CD4-positive, alpha-beta T cell (primary cell): ENCODE measurements at places on chromosomes 2 and 18. TPM values are rescaled to one million over a fixed set of nuclear protein-coding genes. Genes with fewer than 3 reads are reported as not detected.

MAIP1 gene
- total RNA-seq = 35.8 TPM

GRCh38 chr2:226352941-226353560, 446.6 kb downstream of the IRS1 start:
- no peaks in the 10 kb centered on the region for H3K4me1 ChIP-seq
- no peak overlapping the region for H3K27ac ChIP-seq
- no peaks in the 10 kb centered on the region for H3K36me3 ChIP-seq

REG3G gene
- not detected for total RNA-seq

DNA sequence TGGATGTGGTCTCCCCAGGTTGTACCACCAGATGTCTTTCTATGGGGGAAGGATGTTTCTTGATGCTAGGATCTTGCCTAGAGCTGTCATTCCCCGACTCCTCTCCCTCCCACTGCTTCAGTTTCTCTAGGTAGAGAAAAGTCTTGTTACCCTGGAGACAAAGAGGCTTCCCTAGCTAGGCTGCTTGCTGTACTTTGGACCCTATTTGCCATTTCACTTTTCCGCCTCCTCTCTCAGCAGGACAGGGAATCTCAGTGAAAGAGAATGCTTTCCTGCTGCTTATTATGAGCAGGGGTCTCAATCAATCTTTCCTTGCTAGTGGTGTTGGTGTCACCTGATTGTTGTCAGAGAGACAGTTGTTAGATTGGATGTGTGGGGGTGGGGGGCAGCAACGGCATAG, 818.8 kb upstream of the GYPC start:
- H3K27me3 ChIP-seq = no peaks in the 10 kb centered on the region
- no peak overlapping the region for H3K27ac ChIP-seq
- no peak for DNase-seq
- no peaks in the 10 kb centered on the region for H3K36me3 ChIP-seq
- no peak overlapping the region for H3K4me3 ChIP-seq
- H3K4me1 ChIP-seq = no peaks in the 10 kb centered on the region

REG1A gene
- total RNA-seq = not detected

TUBB8B gene
- total RNA-seq = not detected

ATP6V1B1 gene
- not detected for total RNA-seq

DNA sequence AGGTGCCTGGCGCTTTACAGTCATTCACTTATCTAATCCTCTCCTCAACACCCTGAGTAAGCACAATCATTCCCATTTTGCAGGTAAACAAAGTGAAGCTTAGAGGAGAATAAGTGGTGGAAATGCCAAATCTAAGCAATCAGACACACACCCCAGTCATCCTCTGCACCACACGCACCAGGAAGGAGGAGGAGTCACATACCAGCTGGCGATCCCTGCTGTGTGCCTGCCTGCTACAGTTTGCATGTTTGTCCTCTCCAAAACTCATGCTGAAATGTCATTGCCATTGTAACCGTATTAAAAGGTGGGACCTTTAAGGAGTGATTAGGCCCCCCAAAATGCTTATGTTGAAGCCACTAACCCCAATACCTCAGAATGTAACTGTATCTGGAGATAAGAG, 93.7 kb downstream of the LOXHD1 start:
- H3K4me1 ChIP-seq = no peaks in the 10 kb centered on the region
- H3K4me3 ChIP-seq = no peak overlapping the region
- H3K36me3 ChIP-seq = no peaks in the 10 kb centered on the region

DNA sequence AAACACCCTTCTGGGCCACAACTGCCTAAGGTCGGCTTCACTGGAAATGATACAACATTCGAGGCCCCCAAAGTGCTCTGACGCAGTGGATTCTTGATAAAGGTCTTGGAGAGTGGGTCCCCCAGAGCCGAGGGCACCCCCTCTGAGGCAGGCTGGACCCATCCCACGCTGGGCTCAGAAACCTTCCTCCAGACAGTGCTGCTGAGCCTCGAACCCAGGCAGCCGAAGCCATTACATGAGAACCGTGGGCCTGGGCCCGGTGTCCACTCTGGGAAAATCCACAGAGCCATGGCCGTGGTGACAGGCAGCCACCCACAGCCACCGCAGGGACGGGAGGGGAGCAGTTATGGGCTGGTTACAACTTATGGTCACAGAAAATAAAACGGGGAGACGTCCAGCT, 81.4 kb upstream of the ID2 start:
- no peaks in the 10 kb centered on the region for H3K27me3 ChIP-seq
- H3K4me3 ChIP-seq = no peak overlapping the region
- no peaks in the 10 kb centered on the region for H3K36me3 ChIP-seq
- DNase-seq = no peak
- H3K27ac ChIP-seq = no peak overlapping the region

DNA sequence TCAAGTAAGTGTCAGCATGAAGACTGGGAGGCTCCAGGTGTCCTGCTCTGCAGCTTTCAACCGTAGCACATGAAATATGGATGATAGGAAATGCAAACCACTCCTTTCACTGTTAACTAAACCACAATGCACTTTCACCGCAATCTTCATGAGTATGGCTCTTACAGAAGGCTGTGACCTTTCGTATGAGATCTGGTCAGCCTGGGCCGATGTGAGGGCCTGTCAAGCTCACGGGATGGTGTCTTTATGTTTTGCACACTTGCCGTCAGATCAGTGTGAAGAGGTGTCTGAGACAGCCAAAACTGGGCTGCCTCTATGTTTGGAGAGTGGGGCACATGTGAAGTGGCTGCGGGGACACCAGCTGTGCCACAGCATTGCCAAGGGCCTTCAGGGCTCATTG, 62.8 kb upstream of the AFF3 start:
- H3K27me3 ChIP-seq = no peaks in the 10 kb centered on the region
- DNase-seq = no peak
- H3K4me1 ChIP-seq = no peaks in the 10 kb centered on the region
- no peaks in the 10 kb centered on the region for H3K36me3 ChIP-seq
- no peak overlapping the region for H3K4me3 ChIP-seq
- H3K27ac ChIP-seq = no peak overlapping the region

ITGB6 gene
- not detected for total RNA-seq

GRCh38 chr18:5772306-5773105, 122.8 kb downstream of the TMEM200C start:
- H3K36me3 ChIP-seq = no peaks in the 10 kb centered on the region
- DNase-seq = no peak

DPP4 gene
- 15.5 TPM for total RNA-seq

DNA sequence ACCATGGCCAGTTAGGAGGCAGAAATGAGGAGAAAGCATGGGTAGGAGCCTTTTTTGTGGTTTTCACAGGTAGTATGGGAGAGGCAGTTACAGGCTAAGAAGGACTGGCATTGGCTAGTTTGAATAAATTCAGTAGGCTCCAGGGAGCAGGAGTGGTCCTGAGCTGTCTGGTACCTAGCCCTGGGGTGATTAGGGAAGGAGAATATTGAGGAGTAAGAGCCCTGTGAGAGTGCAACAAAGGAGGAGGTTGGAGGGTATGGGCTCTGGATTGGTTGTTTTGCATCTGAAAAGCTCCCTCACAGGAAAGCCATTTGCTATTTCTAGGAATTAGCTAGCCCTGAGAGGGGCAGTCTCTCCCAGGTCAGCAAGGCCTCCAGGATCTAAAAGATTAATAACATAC, 13.3 kb upstream of the TCF7L1 start:
- no peak for DNase-seq
- H3K27me3 ChIP-seq = no peaks in the 10 kb centered on the region
- H3K4me3 ChIP-seq = no peak overlapping the region
- no peaks in the 10 kb centered on the region for H3K36me3 ChIP-seq

- H3K4me3 ChIP-seq = no peak overlapping the region
- no peak overlapping the region for H3K27ac ChIP-seq
- no peaks in the 10 kb centered on the region for H3K4me1 ChIP-seq
- no peaks in the 10 kb centered on the region for H3K36me3 ChIP-seq
- no peak for DNase-seq
These were observed 156.9 kb downstream of the PRKCE start for GRCh38 chr2:45808294-45808800.

- H3K36me3 ChIP-seq = no peaks in the 10 kb centered on the region
- DNase-seq = no peak
- no peak overlapping the region for H3K4me3 ChIP-seq
- H3K4me1 ChIP-seq = no peaks in the 10 kb centered on the region
- no peaks in the 10 kb centered on the region for H3K27me3 ChIP-seq
These were observed 508.1 kb downstream of the ADCYAP1 start for GRCh38 chr18:1412655-1413322.

GRCh38 chr2:149387411-149387810, 57.0 kb downstream of the LYPD6 start:
- H3K36me3 ChIP-seq = no peaks in the 10 kb centered on the region
- no peaks in the 10 kb centered on the region for H3K27me3 ChIP-seq

GRCh38 chr2:133526530-133527300, 41.5 kb downstream of the NCKAP5 start:
- no peak for DNase-seq
- H3K27ac ChIP-seq = no peak overlapping the region
- no peaks in the 10 kb centered on the region for H3K27me3 ChIP-seq
- H3K4me3 ChIP-seq = no peak overlapping the region
- H3K4me1 ChIP-seq = no peaks in the 10 kb centered on the region

RAD51AP2 gene
- total RNA-seq = not detected

COL4A3 gene
- total RNA-seq = not detected

DNA sequence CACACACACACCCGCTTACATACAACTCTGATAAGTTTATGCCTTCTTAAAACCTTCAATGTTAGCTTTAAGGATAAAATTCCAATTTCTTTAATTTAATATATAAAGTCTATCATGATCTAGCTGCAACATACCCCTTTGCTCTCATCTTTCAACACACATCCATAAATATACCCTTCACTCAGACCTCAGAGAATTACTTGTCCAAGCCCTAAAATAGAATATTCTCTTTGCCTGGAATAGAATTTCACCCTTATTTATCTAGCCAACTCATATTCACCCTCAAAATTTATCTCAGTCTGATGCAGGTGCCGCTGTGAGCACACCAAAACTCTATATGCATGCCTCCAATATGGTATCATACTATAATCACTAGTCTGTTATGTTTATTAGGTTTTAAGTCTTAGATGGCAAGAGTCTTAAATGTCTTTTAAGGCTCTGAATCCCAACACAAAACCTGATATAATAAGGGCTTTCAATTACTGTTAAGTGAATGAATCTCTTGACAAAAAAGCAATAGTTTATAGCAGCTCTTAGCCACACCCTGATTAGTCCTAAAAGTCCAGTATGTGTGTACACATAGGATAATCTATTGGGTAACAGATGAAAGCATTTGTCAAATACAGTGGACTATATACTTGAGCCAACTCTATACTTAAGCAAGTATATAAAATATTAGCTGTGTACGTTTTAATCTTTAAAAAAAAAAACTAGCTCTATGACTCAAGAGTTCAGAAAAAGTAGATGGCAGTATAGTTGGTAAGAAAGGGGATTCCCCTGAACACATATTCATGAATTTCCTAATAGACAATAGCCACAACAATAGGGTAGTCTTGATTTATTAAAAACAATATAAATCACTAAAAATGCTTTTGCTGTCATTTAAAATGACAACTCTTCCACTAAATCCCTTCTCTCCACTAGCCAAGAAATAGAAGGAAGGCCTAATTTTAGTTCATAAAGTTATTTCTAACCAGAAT, 144.5 kb downstream of the EXOC6B start:
- no peaks in the 10 kb centered on the region for H3K27me3 ChIP-seq
- DNase-seq = no peak
- H3K4me3 ChIP-seq = no peak overlapping the region

- no peak for DNase-seq
- peaks cover 5% of the 10 kb centered on the region for H3K27me3 ChIP-seq
- no peaks in the 10 kb centered on the region for H3K36me3 ChIP-seq
- no peak overlapping the region for H3K4me3 ChIP-seq
- H3K4me1 ChIP-seq = no peaks in the 10 kb centered on the region
- no peak overlapping the region for H3K27ac ChIP-seq
These were observed 383.1 kb downstream of the GALR1 start for GRCh38 chr18:77632758-77633157.

DNA sequence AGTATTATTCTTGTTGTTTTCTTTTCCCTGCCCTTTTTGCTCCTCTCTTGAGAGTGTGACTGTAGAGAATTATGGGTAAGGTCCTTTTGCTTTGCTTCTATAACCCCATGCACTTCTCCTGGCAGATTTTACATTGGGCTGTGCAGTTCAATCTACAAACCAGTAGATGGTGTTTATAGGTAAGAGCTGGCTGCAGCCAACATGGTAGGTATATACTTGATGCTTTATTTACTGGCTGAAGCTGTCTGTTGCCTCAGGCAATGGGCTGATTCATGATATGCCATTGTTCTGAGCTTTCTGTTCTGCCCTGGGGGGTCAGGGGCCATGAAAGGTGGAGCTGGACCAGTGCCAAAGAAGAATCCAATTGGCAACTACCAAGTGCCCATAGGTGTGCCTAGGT, 48.3 kb upstream of the MYL1 start:
- no peaks in the 10 kb centered on the region for H3K27me3 ChIP-seq
- no peak overlapping the region for H3K27ac ChIP-seq
- H3K36me3 ChIP-seq = no peaks in the 10 kb centered on the region
- no peak overlapping the region for H3K4me3 ChIP-seq
- no peak for DNase-seq

ANKRD36 gene
- total RNA-seq = 67.0 TPM

DNA sequence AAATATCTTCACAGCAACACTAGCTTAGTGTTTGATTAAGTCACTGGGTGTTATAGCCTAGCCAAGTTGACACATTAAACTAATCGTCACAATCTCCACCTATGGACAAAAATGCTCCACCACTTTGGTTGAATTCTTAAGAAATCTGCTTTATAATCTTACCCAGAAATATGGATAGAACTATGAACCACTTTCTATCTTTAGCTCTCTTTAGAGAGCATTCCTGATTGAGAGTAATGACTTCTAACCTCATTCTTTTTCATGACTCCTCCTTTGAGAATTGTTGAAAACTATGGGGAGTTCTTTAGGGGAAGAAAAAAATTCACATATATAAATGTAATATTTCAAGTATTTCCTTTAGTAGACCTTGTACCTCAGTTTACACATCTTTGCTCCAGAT, 1282.2 kb upstream of the ZEB2 start:
- no peak overlapping the region for H3K27ac ChIP-seq
- H3K36me3 ChIP-seq = no peaks in the 10 kb centered on the region
- H3K4me1 ChIP-seq = no peaks in the 10 kb centered on the region
- no peak for DNase-seq

ONECUT2 gene
- total RNA-seq = not detected

CNGA3 gene
- not detected for total RNA-seq

DNA sequence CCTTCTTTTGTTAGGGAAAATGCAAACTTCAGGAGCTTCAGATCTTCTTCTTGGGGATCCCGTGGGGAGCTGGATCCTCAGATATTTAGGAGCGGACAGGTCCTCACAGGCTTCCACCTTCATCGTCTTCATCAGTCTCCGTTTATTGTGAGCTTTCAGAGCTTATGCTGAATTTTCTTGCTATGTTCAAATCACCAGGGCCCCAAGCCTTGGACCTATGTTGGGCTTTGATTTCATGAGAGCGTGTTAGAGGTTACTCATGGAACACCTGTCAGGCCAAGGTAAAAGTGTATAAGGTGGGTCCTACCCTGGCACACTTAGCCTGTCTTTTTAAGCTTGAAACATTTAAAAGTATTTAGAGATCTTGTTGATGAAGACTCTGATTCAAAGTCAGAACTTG, 212.9 kb downstream of the FAM210A start:
- H3K4me3 ChIP-seq = no peak overlapping the region
- H3K4me1 ChIP-seq = peaks cover 4% of the 10 kb centered on the region
- H3K36me3 ChIP-seq = peaks cover 26% of the 10 kb centered on the region
